ENCODE measurements at places on chromosomes 1 and 21.
A peak's percentile ranks its signal among the peaks of the same experiment; 100 is the strongest.

DNA sequence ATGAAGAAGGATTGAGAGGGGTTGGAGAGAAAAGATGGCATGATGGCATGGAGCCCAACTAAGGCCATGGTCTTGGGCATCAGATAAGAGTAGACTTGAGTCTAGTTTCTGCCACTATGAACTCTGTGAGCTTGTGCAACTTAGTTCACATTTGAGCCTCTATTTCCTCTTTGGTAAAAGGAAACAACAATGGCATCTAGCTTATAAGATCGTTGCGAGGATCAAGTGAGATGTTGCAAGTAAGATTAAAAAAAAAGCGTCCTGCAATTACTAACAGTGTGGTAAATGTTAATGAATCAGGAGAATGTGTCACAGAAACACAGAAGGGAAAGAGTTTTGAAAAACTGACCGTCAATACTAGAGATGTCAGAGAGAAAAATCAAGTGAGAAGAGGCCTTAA, 202.9 kb upstream of the FGGY start:
- no peak for DNase-seq

DNA sequence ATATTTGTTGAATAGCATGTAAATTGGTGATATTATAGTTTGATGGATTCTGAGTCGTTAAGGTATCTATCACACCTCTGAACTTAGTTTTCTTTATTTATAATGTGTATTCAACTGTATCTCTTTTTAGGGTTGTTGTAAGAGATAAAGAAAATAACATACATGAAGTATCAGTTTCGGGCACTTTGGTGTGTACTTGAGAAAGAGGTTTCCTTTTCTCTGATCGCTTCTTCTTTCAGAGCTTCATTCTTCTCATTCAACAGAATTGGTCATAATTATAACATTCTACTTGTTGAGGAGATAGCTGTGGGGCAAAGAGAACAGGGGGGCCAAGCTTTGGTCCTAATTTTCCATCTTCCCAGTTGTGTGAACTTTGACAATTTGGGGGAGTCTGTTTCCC, 508.0 kb downstream of the PLPP3 start:
- DNase-seq: no peak

- no peak for DNase-seq
These were observed 285.9 kb upstream of the VAMP3 start for GRCh38 chr1:7485086-7485780.

GRCh38 chr1:226609836-226610455, 61.4 kb downstream of the STUM start:
- DNase-seq: no peak

GRCh38 chr21:28256837-28257236, 735.8 kb downstream of the LTN1 start:
- DNase-seq: no peak

GRCh38 chr1:193143285-193143684, 21.5 kb downstream of the CDC73 start:
- no peak for DNase-seq

GRCh38 chr1:221675880-221676800, 65.7 kb downstream of the DUSP10 start:
- no peak for DNase-seq

DNA sequence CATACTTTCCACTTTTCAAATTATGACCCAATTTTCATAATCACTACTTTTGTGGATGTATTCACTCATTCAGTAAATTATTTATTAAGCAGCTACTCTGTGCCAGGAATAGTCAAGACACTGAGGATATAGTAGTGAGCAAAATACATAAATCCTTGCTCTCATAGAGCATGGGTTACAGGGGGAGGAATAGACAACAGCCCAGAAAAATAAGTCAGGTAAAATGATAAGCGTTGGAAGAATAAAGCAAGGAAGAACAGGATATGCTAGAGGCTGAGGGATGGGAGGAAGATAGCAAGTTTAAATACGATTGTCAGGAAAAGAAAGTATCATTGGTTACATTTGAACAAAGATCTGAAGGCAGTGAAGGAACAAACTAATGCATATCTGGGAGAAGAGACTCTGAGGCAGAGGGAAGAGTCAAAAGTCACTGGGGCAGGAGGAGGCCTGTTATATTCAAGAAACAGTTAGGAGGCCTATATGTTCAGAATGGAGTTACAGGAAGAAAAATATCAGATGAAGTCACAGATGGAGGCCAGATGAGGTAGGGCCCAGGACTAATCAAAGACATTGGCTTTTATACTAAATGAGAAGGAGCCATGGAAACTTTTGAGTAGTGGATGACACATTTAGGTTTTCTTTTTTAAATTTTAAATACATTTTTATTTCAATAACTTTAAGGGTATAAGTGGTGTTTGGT, 42.9 kb downstream of the SEC22B start:
- DNase-seq: no peak

- DNase-seq: no peak
These were observed 10.6 kb upstream of the KCNN3 start for GRCh38 chr1:154880671-154881070.

DNA sequence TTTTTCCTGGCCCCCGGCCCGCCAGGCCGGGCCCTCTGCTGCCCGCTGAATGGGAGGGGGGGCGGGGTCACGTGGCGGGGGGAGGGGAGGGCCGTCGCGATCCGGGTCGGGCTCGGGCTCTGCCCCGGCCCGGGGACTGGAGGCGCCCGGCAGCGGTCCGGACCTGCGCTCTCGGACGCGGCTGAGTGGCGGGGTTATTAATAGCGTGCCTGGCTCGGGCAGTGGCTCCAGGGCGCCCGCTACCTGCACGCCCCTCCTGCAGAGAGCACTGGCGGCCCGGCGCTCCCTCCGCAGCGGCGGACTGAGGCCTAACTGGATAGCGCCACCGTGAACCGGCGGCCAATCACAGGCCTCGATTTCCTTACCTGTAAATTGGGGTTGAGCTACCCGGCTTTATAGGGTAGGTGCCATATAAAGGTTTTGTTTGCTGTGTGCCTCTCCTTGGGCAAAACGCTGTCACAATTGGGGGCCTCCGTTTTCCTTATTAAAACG, 28.1 kb downstream of the AHDC1 start:
- no peak for DNase-seq

DNA sequence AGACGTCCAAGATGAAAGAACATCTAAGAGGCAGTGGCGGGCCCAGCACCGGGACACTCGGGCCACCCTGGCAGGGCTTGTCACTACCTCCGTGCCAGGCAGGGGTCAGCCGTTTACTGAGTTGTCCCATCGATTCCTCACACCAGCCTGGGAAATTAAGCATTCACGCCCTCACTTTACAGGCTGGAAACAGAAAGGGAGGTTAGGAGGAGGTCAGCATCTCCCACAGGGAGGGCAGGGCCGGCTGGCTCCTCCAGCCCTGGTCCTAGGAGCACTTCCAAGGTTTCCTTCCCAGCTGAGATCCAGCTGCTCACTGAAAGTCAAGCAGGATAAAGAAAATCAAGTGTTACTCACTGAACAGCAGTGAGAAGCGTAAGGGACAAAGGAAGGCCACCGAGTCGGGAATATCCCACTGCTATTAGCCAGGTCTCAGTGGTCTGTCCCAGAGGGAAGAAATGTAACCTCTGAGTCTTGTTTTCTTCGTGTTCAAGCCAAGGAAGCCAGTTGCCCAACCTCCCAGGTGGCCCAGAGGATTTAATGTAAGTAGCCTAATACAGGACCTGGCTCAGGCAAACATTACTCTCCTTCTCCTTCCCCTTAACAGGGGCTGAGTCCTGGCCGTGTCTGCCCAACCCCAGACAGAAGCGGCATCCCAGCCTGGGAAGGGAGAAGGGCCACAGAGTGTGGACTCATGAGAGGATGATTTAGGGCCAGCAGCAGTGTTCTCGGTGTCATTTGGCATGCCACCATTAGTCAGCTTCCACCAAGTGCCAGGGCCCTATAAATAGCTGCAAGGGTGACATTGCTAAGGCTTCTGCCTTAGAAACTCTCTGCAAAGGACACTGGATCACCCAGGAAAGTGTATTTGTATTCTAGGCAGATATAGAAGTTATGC, 203.1 kb upstream of the GALNT2 start:
- no peak for DNase-seq

DNA sequence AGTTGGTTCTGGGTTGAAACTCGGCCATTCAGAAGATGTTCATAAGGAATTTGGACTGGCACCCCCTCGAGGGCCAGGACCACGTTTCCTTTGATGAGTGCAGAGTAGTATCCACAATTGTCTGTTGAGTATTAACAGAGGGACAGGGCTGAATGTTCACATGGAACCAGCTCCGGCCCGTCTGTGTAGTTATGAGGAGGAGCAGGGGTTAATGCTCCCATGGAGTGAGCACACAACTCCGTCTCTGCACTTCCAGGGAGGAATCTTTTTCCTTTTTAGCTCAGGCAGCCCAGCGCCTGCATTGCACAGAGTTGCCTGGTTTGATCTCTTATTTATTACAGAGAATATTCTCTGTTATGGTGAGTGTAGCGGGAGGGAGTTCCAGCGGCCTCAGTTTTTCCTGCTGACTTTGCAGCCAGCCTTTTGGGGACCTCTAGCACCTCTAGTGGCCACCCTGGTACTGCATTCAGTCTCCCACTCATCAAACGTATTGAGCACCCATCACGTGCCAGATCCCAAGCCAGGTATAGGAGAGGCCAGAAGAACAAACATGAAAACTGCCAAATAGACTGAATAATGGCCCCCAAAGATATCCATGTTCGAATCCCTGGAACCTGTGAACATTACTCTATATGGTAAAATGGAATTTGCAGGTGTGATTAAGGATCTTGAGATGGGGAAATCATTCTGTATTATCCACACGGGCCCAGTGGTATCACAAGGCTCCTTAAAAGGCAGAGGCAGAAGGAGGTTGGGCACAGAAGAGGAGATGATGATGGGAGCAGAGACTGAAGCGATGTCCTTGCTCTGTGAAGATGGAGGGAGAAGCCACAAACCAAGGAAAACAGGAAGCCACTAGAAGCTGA, 167.7 kb upstream of the CSF3R start:
- peak; percentile 19 for DNase-seq

DNA sequence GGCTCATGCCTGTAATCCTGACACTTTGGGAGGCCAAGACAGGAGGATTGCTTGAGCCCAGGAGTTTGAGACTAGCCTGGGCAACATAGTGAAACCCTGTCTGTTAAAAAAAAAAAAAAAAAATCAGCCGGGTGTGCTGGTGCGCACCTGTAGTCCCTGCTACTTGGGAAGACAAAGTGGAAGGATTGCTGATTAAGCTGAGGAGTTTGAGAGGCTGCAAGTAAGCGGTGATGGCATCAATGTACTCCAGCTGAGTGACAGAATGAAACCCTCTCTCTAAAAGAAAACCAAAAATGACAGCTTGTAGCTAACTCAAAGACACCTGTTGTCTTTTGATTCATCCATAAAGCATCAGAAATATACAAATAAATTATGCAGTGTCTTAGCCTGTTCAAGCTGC, 31.8 kb downstream of the SIPA1L2 start:
- DNase-seq: no peak

DNA sequence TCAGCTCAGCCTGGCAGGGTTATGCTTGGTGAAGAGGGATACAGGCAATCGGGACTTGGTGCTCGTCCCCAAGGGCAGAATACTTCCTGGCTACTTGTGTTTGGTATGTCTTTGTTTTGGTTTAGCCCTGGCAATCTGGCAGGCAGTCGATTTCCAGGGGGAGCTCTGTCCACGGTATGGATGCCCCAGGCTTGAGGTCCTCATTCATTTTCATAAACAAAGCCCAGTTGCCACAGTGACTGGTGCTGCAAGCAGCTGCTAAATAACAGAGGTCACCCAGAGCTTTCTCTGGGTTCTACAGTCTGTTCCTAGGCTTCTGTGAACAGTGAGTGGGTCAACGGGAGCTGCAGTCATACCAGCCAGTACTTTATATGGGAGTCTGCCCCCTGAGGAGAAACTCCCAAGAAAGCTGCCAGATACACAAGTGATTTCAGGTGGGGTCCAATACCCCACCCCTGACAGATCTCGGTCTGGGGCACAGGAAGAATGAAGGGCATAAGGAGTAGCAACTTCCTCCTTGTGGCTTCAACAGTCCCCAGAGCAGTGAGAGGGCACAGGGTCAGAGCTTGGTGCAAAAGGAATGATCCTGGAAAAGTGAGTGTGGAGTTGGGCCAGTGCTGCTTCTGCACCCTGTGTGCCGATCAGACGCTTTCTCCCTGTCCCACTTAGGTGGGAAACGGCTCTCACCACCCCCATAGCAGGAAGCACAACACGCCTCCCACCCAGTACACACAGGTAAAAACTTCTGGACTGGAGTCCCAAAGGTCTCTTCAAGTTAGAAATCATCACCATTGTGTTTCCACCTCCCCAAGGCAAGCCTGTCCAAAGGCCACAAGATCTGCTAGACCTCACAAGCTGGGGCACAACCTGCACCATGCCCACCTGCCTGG, 55.5 kb downstream of the TGFBR3 start:
- peak; percentile 85 for DNase-seq

DNA sequence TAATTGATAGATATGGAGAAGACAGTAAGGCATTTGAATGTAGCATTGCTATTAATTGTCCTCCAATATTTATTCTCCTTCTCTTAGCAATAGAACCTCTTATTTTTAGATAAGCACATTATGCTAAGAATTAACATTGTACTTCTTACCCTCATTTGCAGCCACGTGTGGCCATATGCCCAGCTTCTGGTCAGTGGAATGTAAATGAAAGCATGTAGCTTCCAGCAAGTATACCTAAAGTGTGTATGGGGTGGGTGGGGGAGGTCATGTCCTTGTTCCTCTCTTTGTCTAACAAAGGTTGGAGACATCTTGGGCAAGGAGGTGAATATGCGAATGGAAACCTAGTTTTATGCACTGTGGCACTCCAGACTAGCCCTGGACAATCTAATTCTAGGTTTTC, 133.6 kb upstream of the HMCN1 start:
- no peak for DNase-seq

DNA sequence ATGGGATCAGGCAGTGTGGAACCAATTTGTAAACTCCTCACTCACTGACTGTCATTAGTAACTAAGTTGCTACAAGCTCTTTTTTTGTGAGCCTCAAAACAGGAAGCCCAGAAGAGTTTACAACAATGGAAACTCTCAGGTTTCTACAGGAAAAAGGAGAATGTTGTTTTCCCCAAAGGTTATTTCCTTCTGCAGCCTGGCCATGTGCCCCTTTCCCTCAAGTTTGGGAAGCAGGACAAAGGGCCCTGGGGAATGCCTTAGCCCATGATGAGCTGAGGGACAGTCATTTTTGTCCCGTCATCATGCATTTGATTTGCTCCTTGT, 395.9 kb downstream of the KIF26B start:
- DNase-seq: no peak

- no peak for DNase-seq
These were observed 17.3 kb downstream of the SLC6A9 start for GRCh38 chr1:44013949-44014348.

DNA sequence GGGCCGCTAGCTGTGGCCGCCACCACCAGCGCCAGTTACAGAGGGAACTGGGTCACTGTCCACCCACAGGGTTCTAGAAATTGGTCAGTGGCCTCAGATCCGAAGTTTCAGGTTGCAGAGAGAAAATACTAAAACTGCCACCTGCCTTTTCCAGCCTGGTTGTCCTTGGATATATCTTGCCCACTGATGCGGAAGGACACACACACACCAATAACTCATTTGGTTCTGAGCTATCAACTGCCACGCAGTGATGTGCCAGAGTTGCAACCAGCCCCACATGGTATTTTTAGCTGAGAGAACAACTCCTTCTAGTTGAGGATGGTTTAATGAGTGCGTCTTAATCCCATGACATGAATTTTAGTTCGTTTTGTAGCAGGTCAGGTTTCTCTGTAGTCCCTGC, 68.1 kb downstream of the SH3BGR start:
- DNase-seq: no peak

- DNase-seq: peak; percentile 32
These were observed 10.8 kb downstream of the GPR3 start for GRCh38 chr1:27403065-27403726.

All from GM04504 (cell line).